ENCODE measurements at places on chromosomes 11 and 22.

DNA sequence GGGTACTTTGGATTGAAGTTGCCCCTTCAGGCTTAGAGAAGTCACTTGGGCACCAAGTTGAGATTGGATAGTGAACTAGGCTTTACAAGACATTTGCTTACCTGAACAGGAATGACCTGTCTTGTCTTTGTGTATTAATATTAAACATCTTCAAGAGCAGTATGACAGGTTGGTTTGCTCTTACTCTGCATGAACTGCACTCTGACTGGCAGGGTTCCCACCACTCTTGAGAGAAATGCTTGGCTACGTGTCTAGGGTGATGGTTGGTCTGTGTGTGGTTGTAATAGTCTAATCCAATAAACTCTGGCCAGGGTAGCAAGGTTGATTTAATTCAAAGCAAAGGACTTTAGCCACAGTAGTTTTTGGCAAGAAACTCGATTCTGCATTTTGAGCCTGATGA lies 20.1 kb upstream of the SPTBN2 start:
- DNase-seq, result no peak

DNA sequence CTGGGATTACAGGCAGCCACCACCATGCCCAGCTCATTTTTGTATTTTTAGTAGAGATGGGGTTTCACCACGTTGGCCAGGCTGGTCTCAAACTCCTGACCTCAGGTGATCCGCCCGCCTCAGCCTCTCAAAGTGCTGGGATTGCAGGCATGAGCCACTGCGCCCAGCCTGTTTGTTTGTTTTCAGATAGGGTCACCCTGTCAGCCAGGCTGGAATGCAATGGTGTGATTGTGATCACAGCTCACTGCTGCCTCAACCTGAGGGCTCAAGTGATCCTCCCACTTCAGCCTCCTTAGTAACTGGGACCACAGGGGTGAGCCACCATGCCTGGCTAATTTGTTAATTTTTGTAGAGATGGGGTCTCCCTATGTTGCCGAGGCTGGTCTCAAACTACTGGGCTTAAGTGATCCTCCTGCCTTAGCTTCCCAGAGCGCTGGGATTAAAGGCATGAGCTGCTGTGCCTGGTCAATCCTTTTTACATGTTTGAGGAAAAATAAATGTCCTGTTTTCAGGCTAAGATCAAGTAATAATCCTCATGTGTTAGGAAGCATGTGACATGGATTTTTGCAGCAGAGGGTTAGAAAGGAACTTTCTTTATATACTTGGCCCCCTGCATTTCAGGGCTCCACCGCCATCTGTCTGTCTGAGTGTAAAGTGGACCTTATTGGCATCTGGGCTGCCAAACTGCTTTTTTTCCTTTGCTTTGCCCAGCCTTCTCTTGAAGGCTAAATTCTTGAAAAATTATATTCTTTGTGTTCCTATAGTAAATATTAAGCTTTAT lies 4.8 kb upstream of the SLC3A2 start:
- DNase-seq, result no peak

- DNase-seq, result no peak
Measured at GRCh38 chr11:36065436-36065835, 121.6 kb downstream of the LDLRAD3 start.

GRCh38 chr11:46270684-46271083 lies 6.8 kb upstream of the CREB3L1 start:
- no peak for DNase-seq

- no peak for DNase-seq
Measured at GRCh38 chr11:1082728-1083620, 8.3 kb downstream of the MUC2 start.

GRCh38 chr11:10750838-10751580 lies at the start of gene CTR9:
CTR9 (plus strand) TSS chr11:10751246; CDS start chr11:10751413, 167 bp downstream.
- DNase-seq, result peak; percentile 82

- no peak for DNase-seq
Measured at GRCh38 chr11:19352771-19353160, 112.0 kb upstream of the E2F8 start.

Data from activated T-helper 1 cell treated with anti-CD3 and anti-CD28 coated beads, Interleukin-2, amount 50 U/mL, for 16 hours (primary cell).